Colonic mucosa (tissue), 4 donors: ENCODE measurements at places on chromosomes 6 and 20. TPM values are rescaled to one million over a fixed set of nuclear protein-coding genes. Genes with fewer than 3 reads are reported as not detected.
A peak's percentile ranks its signal among the peaks of the same experiment; 100 is the strongest.

The ESR1 gene
- 0.16 TPM for total RNA-seq

The SLC22A3 gene
- total RNA-seq = 2.5 TPM

DNA sequence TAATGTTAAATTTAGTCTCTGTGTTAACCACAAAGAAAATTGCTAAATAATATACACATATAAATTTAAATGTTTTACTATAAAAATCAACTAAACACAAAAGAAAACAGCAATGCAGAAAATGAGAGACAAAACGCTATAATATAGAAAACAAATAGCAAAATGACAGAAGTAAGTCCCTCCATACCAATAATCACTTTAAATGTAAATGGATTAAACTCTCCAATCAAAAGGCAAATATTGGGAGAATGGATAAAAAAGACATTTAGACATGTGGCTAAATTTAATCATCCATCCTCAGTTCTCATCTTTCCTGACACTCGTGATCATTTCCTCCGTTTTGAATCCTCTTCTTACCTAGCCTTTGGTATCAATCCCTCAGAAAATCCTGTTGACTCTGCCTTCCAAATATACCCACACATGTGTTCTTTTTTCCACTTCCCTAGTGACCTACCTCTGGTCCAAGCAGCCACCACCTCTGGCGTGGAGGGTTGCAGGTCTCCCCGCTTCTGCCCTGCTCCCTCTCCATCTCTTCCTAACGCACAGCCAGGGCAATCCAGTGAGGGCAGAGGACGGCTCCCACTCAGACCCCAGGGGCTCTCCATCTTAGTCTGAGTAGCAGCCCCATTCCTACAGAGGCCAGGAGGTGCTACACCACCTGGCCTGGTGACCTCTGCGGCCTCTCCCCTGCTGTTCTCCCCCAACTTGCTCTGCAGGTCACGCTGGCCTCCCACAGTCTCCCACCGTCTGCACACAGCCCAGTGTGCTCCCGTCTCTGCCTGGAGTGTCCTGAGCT lies 149.2 kb downstream of the RNASET2 start:
- DNase-seq = no peak

DNA sequence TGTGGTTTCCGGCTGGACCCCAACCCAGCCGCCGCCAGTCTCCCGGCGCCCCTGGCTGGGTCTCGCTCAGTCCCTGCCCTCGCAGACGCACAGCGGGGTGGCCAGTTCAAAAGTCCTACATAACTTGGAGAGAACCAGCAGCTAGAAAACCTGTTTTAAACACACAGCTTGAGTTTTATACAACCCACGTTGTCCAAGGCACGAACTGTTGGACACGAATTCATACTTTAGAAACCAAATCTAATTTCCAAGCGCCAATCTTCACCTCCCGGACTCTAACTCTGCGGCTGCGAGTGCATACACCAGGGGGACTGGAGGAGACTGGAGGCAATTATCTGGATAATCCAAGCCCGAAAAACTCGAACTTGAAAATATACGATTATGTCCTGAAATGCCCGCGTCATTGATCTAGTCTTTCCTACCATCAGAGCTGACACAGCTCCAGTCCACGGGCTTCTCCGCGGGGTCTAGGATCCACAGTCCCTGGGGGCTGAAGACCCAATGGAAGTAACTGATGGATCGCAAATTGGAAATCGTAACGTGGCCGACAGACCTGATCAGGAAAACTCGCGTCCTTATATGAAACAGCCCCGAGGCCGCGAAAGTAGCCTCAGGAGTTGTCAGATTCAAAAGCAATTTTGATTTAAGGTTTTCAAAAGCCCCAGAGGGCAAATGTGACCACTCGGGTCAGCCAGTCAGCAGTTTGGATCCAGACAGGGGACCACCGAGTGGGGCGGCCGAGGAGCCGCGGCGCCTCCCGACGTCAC lies 843 bp upstream of the HEY2 start:
- DNase-seq = peak; percentile 33

DNA sequence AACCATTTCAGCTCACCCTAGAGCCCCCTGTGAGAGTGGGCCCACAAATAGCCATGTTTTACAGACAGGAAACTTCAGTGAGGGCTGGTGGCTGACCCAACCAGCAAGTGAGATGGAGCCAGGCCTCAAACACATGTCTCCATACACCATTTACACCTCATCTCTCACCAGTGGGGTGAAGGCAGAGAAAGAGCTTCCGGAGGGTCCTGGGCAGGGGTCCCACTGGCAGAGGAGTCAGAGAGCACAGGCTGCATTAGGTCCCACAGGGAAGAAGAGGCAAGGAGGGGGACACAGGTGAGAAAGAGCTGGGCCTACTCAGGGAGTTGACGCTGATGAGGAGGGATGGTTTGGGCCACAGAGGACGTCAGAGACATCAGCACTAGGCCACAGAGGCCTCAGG lies 172.6 kb downstream of the VEGFA start:
- no peak for DNase-seq
